ENCODE measurements at places on chromosomes 7 and 10.

- no peak for DNase-seq
Measured at GRCh38 chr10:129790715-129791446, 173.2 kb downstream of the EBF3 start.

DNA sequence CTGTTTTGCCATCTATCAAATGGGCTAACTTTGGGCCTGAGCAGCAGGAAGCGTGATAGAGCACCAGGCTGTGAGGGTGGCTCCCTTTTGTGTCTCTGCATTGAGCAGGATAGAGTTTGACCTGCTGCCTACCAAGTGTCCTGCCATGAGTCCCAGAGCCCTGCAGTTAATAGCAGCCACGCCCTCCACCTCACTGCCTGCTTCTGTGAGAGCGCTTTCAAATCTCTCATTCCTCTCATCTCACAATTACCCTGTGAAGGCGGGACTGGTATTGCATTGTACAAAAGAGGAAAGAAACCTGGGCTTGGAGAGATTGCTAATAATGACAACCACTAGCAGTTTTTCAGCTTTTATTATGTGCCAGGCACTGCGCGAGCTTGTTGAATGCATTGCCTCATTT is 39.9 kb downstream of the UNC5B start:
- no peak for DNase-seq

DNA sequence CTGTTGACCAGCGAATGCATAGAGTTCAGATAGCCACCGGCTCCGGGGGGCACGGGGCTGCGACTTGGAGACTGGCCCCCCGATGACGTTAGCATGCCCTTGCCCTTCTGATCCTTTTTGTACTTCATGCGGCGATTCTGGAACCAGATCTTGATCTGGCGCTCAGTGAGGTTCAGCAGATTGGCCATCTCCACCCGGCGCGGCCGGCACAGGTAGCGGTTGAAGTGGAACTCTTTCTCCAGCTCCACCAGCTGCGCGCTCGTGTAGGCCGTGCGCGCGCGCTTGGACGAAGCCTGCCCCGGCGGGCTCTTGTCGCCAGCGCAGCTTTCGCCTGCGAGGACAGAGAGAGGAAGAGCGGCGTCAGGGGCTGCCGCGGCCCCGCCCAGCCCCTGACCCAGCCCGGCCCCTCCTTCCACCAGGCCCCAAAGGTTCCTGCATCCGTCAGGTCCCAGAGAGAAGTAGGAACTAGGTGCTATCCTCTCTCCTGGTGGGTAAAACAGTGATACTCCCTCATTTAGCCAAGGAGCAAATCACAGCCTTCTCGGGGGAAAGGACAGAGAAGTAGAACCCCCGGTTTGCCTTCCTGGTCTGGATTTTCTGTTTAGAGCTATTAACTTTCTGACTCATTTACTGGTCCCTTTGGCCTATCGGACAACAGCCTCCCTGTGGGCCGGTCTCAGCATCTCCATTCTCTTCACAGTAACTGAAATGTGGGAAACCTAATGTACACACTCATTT is 6.1 kb upstream of the HOXA2 start:
- no peak for DNase-seq

GRCh38 chr10:118832241-118832651 is 77.5 kb upstream of the CACUL1 start:
- DNase-seq = no peak

- DNase-seq = no peak
Measured at GRCh38 chr10:45008524-45009161, 7.9 kb downstream of the ZNF22 start.

- DNase-seq = no peak
Measured at GRCh38 chr7:28984631-28985030, 26.5 kb upstream of the TRIL start.

DNA sequence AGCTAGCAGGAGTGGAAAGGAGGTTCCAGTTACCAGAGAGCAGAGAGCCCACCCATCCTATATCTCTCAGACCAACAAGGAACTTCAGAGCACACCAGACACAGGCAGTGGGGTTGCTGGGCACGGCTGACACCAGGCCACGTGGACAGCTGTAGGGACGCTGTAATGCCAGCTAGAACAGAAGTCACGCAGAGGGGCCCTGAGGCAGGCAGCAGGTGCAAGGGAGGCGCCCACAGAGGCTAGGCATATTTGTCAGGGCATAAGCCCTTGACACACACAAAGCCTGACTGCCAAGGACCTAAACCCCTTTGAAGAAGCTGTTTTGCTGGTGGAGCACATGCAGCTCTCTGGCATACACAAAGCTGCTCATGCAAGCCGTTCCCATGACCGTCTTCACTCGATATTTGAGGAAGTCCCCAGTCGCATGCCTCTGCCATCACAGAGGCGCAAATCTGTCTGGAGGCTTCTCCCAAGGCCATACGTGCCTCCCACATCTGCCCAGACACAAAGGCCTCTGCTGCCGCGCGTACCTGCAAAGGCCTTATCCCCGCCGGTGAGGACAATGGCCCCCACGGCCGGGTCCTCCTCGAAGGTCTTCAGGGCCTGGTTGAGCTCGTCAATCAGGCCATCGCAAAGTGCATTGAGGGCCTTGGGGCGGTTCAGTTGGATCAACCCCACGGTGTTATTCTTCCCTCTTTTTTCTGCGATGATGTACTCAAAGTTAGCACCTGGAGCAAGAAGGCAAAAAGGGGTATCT is 2.9 kb downstream of the ECHS1 start:
- DNase-seq = no peak

DNA sequence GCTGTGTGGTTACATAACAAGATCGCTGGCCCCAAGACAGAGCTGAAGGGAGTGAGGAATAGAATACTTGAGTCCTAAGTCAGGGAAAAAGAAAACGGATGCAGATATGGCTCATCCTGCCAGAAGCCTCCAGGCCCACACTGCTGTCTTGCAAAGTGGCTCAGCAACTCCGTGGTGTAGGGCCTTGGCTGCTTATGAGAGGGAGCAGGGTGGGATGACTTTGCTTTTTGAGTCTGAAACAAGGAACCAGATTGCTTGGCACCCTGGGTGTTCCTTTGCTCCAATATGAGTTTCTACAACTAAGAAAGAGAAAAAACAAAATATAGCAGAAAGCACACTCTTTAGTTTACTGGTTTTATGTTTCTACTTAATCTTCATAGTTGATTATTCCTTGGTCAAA is 193.8 kb upstream of the WDR11 start:
- DNase-seq = no peak

- DNase-seq = no peak
Measured at GRCh38 chr7:106767498-106768323, 97.4 kb upstream of the PIK3CG start.

GRCh38 chr7:22043367-22043766 is 97.7 kb upstream of the CDCA7L start:
- DNase-seq = no peak

DNA sequence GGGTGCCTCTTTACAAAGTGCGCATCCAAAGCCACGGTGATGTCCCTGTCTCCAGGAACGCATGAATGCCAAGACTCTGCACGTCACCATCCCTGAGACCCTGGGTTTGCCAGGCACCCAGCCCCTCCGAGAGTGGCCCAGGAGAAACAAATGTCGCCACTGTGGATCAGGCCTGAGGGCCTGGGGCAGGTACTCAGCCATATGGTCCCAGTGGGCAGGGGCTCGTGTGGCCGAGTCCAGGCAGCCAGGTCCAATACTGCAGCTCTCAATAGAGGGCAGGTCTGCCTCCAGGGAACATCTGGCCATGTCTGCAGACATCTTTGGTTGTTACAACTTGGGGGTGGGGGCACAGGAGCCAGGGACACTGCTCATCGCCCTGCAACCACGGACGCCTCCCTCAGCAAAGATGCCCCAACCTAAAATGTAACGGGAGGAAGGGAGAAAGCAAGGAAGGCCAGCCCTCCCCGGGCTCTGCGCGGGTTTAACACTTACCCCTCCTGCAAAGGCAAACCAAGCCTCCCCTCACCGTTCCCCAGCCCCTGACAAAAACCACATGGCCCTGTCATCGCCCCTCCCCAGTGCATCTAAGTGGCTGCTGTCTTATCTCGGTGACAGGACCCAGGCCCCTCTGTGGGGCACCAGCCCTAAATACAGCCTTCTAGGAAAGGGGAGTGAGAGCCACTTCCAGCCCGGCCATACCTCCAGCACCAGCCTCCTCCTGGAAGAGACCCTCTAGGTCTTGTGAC is 10.3 kb upstream of the PAPOLB start:
- DNase-seq = no peak

DNA sequence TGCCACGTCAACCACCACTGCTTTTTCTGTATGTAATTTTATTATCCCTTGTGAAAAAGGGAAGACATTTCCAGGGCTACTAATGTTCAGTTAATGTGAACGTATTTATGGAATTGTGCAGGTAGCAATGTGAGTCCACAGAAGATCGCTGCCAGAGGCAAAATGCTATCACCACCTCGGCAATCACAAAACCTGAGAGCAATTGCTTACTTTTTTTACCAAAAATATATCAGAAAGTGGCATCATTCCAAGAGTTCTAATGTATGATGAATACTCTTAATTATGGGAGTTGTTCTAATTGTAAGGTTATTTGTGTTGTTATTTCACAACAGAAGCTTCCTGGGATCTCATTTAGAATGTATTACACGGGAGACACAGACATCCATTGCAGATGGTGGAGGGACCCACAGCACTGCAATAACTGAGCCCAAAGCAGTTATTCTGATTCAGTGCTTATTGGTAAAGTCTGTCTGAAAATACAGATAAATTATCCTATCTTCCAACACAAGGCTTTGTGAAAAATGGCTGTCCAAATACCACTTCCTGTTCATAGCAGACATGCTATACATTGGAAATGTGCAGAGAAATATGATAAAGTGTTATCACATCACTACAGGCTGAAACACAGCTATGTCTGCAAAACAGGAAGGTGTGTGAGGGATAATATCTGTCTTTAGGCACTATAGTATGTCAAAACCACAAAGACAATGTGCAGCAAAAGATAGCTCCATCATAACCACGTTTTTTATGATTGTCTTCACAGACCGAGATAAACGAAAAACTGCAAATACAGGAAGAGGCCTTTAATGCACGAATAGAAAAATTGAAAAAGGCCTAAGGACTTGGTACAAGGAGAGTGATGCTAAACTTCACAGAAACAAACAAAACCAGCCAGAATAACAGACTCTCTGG is 102.7 kb downstream of the CABCOCO1 start:
- DNase-seq = no peak

Data from activated naive CD8-positive, alpha-beta T cell treated with anti-CD3 and anti-CD28 coated beads, Interleukin-2, amount 50 U/mL, for 16 hours (primary cell).